HepG2 (cell line): ENCODE measurements at places on chromosomes 5 and 9. TPM values are rescaled to one million over a fixed set of nuclear protein-coding genes. Genes with fewer than 3 reads are reported as not detected.

The CCDC171 gene
- polyA plus RNA-seq = 0.59 and 0.95 TPM in 2 replicates

The HSPA5 gene
- 187 and 206 TPM in 2 replicates for polyA plus RNA-seq

The ZBTB26 gene
- 7.6 and 8.6 TPM in 2 replicates for polyA plus RNA-seq

The RALGPS1 gene
- polyA plus RNA-seq = 6.5 and 9.5 TPM in 2 replicates

The SLC34A3 gene
- 0.07 and 0.20 TPM in 2 replicates for polyA plus RNA-seq

The SH2D3C gene
- polyA plus RNA-seq = not detected in 2 replicates

The LAMC3 gene
- polyA plus RNA-seq = 0.57 TPM in 2 replicates

The ELP1 gene
- polyA plus RNA-seq = 137 and 157 TPM in 2 replicates

The MELK gene
- polyA plus RNA-seq = 9.0 and 16.7 TPM in 2 replicates

The OMD gene
- polyA plus RNA-seq = not detected in 2 replicates

The SOHLH1 gene
- polyA plus RNA-seq = 0.15 and 0.21 TPM in 2 replicates

The ANKRD55 gene
- polyA plus RNA-seq = 0.10 and 0.28 TPM in 2 replicates

The FOXI1 gene
- polyA plus RNA-seq = not detected in 2 replicates

The PDLIM4 gene
- 2.3 and 2.5 TPM in 2 replicates for polyA plus RNA-seq

The SOWAHA gene
- polyA plus RNA-seq = 0.82 and 0.95 TPM in 2 replicates

The PGM5 gene
- 0.01 TPM in 1 of 2 replicates, not detected in the other for polyA plus RNA-seq

The PCDHGB1 gene
- 0.95 and 1.0 TPM in 2 replicates for polyA plus RNA-seq

The WNT8A gene
- polyA plus RNA-seq = 0.04 TPM in 1 of 2 replicates, not detected in the other

The NFIB gene
- 0.98 and 1.4 TPM in 2 replicates for polyA plus RNA-seq

The TRMO gene
- 8.7 and 10.5 TPM in 2 replicates for polyA plus RNA-seq

The GPRIN1 gene
- polyA plus RNA-seq = 0.32 and 0.56 TPM in 2 replicates

The FOXD4L6 gene
- polyA plus RNA-seq = 0.13 TPM in 1 of 2 replicates, not detected in the other

The PIK3R1 gene
- polyA plus RNA-seq = 6.4 and 8.4 TPM in 2 replicates

The ITGA2 gene
- polyA plus RNA-seq = 49.3 and 58.3 TPM in 2 replicates

The TLE4 gene
- 2.3 and 2.9 TPM in 2 replicates for polyA plus RNA-seq

The GHR gene
- polyA plus RNA-seq = 0.07 TPM in 1 of 2 replicates, not detected in the other

The CEP120 gene
- 7.8 and 8.0 TPM in 2 replicates for polyA plus RNA-seq

The OR1J4 gene
- 0.09 TPM in 1 of 2 replicates, not detected in the other for polyA plus RNA-seq

The CTXN3 gene
- not detected in 2 replicates for polyA plus RNA-seq

The KIF4B gene
- polyA plus RNA-seq = not detected in 2 replicates

The QRFP gene
- polyA plus RNA-seq = not detected in 2 replicates

The TMED9 gene
- polyA plus RNA-seq = 336 and 350 TPM in 2 replicates

The SIT1 gene
- 5.0 and 6.7 TPM in 2 replicates for polyA plus RNA-seq
